ENCODE measurements at places on chromosomes 2 and 18.

GRCh38 chr18:36912887-36913286, 84.0 kb downstream of the KIAA1328 start:
- DNase-seq: no peak

DNA sequence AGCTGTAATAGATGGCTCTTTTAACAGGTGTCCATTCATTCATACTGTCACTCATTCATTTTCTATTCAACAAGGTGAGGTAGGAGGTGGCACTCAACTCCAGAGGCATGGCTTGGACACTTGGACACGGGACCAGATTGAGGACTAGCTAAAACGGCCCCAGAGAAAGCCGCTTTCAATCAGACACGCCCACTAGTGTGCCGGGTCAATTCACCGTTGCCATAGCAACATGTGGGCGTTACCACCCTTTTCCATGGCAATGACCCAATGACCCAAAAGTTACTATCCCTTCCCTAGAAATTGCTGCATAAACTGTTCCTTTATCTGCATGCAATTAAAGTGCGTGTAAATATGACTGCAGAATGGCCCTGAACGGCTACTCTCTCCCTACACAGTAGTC, 49.2 kb upstream of the LGALSL start:
- no peak for DNase-seq

DNA sequence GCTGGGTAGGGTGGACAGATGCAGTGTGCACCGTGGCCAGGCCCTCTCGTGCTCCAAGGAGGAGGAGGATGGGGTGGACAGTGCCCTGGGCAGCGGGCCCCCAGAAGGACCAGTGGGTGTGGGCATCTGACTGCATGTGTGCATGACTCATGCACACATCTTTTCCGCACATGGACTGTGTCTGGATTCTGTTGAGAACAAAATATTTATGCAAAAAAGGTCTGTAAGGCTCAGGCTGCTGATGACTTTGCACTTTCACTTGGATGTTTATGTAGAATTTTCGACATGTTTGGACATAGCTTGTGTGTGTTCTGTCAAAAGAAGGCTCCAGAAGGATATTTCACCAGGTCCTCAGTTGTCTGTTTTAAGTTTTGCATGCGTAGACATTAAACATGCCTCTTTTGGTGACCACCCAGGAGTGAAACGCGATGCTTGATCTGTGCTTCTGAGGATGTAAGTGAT, 45.6 kb downstream of the MTCL1 start:
- no peak for DNase-seq

- no peak for DNase-seq
Measured at GRCh38 chr2:16932826-16933225, 267.2 kb upstream of the CYRIA start.

DNA sequence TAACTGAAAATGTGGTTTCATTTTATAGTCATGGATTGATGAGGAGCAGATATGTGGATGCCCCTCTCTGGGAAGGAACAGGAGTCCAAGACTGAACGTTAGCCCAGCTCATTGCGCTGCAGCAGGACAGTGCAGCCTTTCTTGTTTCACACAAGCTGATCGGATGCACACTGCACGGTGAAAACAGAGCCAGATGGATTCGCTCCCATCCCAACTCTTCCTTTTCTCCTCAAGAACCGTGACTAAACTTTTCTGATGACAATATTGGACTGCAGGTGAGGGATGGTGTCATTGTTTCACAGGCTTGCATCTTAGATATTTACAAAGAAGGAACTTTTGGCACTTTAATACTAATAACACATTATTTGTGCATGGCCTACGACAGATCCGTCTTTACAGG, 33.8 kb upstream of the COPS8 start:
- DNase-seq: no peak

GRCh38 chr18:8724452-8724851, 19.1 kb downstream of the MTCL1 start:
- no peak for DNase-seq

DNA sequence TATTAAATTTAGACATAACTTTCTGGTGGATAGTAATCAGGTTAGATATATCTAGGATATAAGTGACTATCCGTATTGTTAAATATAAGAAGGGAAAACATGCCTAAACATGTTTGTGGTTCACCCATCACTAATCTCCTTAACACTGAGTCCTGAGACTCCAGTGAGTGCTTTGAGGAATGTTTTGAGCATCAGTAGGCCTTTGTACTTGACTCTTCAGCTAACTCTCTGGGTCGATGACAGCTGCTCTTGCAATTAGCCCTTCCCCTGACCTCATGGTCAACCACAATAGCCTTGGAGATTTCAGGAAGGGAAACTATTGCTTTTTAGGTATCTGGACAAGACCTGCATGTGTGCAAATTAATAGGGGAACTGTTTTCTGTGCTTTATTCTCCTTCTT, 716.8 kb downstream of the EPHA4 start:
- DNase-seq: no peak

- no peak for DNase-seq
Measured at GRCh38 chr2:41400088-41400665, 647.6 kb upstream of the PKDCC start.

- peak; percentile 40 for DNase-seq
Measured at GRCh38 chr2:219509780-219510511, 4.3 kb upstream of the ASIC4 start.

- no peak for DNase-seq
Measured at GRCh38 chr18:8870528-8870927, 165.2 kb downstream of the MTCL1 start.

DNA sequence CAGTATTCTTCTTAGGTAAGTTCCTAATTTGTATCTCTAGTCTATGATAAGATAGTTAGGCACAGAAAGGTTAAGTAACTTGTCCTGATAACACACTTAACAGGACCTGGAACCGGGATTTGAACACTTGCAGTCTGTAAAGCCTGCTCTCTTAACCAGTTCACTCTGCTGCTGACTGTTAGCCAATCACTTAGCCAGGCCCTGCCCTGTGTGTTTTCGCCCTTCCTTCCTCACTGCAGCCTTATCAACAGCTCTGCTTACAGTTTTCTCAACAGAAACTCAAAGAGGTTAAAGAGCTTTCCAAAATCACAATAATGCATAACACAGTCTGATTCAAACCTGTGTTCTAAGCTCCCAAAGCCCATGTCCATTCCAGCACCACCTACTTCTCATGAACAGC, 151.7 kb downstream of the TRABD2A start:
- no peak for DNase-seq

GRCh38 chr2:26629346-26629630, 11.9 kb downstream of the CIB4 start:
- no peak for DNase-seq

- DNase-seq: no peak
Measured at GRCh38 chr18:57930476-57930875, 113.5 kb upstream of the NEDD4L start.

DNA sequence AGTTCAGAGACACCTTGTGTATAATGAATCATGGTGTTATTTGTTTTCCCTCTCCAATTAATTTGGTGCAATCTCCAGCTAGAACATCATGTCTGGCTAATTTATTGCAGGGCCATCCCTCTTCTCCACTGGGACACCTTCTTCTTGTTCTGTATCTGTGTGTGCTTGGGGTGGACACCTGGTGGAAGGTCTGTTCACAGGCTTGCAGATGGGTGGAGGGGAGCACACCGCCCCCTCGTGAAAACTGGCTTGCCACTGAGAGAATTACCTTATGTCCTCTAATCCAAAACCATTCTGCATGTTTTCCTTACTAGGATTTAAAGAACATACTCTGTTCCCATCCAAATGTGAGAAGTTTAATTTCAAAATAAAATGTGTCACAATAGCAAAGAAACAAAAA, 1160.4 kb upstream of the ZEB2 start:
- DNase-seq: no peak

DNA sequence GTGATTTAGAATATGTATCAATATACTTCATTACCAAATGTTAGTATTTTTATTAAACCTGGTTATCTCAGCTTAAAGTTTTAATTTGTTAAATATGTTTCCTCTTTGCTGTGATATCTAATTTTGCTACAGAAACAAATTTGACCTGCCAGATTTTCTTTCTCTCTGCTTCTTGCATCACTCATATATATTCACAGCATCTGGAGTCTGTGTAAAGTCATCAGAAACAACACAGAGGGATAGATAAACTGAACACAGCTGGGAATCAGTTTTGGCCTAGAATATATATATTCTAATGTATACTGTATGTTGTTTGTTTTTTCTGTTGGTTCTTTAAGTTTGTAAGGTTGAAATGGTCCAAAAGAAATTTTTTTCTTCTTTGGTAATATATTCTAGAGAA, 8.5 kb downstream of the PSMD14 start:
- DNase-seq: no peak

DNA sequence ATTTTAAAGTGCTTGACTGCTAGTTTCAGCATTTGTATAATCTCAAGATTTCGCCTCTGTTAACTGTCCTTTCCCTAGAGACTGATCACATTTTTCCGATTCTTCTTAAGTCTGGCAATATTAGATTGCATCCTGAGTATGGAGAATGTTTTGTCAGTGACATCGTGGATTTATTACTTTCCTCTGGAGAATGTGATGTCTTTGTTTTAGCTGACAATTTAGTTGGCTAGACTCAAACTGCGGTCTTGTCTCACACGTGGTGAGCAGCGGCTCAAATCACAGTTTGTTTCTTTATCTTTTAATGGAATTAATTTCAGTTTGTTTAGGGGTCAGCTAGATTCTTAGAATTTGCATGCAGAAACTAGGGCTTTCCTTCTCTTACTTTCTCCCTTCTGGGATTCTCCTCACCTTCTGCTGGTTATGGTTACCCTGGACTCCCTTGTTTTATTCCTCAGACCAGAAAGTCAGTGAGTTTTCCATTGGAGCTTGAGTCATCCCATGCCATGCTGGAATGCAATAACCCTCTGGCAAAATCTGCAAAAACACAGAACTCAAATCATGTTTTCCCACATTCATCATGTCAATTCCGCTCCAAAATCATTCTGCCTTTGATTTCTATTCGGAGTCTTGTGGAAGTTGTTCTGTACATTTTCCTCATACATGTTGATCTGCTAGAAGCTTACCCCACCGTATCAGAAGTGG, 327.2 kb upstream of the TRIB2 start:
- DNase-seq: no peak

GRCh38 chr2:65025453-65026123, 30.6 kb upstream of the CEP68 start:
- DNase-seq: no peak

All from activated T-cell treated with anti-CD3 and anti-CD28 coated beads for 1 hour (primary cell).